ENCODE measurements at places on chromosomes 11 and 22.

DNA sequence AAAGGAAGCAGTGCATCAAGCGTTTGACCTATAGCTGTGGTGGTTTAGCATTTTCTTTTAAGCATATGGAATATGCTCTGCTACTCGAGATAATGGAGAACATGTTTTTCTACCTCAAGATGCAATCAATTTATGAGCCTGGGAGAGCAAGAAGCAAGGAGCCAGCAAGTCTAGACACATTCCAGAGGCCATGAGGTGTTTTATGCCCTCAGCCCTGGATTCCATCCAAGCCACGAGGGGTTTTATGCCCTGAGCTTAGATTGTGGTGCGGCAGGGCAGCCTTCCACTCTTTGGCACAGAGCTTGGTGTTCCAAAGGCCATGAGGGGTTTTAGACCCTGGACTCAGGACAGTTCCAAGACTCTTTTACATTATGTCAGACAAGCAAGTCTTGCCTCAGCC is 11.7 kb upstream of the DNAJB13 start:
- DNase-seq, result no peak

- DNase-seq, result no peak
Measured at GRCh38 chr11:35764417-35764816, 101.8 kb downstream of the TRIM44 start.

DNA sequence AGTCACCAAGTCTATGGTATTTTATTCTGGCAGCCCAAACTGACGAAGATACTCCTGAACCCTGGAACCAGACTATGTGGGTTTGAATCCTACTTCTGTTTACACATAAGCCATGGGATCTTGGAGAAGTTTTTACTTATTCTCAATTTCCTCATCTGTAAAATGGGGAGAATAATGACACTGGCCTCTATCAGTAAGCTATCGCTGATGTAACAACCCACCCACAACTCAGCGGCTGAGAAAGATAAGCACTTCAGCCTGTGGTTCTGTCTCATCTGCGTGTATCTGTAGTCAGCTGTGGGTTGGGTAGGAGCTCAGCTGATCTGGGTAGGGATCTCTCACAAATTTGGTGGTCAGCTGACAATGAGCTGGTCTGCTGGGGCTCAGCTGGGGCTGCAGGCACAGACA is 68.0 kb upstream of the ALX4 start:
- no peak for DNase-seq

GRCh38 chr22:50319503-50319951 is 7.3 kb downstream of the DENND6B start:
- no peak for DNase-seq

DNA sequence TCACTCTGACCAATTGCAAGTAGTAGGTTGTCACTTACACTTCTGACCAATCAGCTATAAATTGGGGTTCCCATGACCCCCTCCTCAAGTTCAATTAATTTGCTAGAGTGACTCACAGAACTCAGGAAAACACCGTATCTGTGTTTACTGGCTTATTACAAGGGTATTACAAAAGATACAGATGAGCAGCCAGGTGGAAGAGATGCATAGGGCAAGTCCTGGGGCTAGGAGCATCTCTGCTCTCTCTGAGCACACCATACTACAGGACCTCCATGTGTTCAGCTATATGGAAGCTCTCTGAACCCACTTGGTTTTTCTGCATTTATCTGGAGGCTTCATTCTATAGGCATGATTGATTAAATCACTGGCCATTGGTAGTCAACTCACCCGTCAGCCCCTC is 11.3 kb upstream of the GRK3 start:
- no peak for DNase-seq

GRCh38 chr11:123431619-123432018 is 1.6 kb downstream of the GRAMD1B start:
- peak; percentile 29 for DNase-seq

DNA sequence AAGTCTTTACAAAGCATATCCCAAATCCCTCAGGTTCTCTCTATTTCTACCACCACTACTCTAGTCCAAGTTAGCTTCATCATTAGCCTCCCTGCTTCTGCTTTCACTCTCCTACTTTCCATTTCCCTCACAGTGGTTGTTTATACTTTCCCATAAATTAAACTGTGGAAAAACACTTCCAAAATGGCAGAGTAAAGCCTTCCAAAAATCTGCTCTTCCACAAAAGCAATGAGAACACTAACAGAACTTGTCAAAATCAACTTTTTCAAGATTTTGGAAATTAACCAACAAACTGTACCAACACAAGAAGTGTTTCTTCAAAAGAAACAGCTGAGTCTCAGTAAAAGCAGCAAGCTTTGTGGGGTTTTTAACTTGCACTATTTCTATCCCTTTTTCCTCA is 71.8 kb downstream of the TTC28 start:
- no peak for DNase-seq

- DNase-seq, result no peak
Measured at GRCh38 chr11:83692675-83693074, 406.5 kb upstream of the CCDC90B start.

Data from large intestine (tissue), 12 donors.